Lung (tissue), 17 donors: ENCODE measurements at places on chromosomes 12 and 14.

DNA sequence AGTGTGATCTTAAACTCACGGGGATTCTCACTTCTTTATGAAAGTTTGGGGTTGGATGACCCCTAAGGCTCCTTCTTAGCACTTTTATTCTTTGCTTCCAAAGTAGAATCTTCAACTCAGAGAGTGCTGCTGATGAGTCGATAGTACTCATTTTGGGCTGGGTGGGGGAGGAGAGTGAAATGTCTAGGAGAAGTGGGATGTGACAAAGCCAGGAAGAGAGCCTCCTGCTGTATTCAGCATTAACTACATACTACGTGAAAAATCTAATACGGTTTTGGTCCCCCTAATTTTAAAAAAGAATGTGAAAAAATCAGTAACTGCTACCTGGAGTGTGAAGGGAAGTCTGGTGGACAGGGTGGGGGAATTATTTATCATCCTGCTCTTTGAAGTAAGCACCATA, 148.3 kb downstream of the SAMD4A start:
- DNase-seq = no peak

- no peak for DNase-seq
Observed at GRCh38 chr14:104879983-104880565, 15.0 kb downstream of the CEP170B start.

DNA sequence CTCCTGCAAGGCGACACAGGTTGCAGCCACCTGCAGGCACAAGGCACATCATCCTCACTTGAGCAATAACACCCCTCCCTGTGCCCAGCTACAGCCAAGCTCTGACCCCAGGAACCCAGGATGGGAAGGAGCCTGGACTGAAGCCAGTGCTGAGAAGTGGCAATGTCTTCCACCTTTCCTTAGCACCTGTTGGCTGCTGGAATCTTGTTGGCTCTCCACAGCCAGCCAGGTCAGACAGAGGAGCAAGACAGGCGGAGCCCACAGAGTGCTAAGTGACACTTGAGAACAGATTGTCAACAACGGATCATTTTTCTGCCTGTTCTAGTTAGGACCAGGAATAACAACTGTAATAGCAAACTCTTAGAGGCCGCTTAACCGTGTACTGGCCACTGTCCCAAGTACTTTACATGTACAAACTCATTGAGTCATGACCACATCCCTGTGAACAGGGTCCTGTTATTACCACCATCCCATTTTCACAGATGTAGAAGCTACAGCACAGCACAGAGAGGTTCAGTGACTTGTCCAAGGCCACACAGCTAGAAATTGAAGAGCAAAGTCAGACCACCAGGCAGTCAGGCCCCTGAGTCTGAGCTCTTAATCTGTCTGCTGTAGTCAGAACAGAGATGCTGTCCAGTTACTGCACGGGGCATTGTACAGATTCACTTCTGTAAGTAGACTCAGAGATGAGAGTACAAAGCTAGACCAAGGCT, 45.6 kb downstream of the RNFT2 start:
- DNase-seq = peak; percentile 58

DNA sequence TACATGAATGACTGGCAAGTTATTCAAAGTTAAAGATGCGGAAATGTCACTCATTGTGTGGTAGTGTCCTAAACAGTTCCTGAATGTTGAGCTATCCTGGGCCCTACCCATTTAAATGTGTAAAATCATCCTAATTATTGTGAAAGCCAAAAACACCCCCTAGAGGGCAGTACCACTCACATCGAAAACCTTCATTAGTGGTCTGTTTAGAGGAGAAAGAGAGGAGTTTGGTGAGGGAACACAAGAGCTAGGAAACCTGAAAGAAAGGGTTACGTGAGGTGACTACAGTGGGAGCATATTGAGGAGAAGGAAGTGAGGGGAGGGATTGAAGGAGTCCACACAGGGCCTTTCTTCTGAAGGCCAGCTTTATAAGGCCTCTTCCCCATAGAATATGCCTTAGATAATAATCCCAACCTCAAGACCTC, 2.5 kb upstream of the TEP1 start:
- peak; percentile 67 for DNase-seq

DNA sequence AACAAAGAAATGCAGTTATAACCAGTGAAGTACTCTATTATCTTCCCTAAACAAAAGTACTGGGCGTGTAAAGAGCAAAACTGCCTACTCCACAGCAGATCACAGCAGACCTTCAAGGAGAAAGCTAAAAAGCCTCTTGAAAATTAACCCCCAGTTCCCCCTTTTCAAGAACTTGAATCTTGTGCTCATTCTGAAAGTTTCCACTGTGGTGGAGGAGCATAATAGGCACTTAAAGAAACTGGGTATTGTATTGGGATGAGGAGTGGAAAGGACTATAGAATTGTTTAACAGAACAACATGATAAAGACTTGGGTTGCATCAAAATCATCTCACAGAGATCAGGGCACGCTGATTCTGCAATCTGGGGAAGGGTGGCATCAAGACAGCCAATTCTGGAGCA, 51.1 kb downstream of the SLC25A47 start:
- DNase-seq = no peak

DNA sequence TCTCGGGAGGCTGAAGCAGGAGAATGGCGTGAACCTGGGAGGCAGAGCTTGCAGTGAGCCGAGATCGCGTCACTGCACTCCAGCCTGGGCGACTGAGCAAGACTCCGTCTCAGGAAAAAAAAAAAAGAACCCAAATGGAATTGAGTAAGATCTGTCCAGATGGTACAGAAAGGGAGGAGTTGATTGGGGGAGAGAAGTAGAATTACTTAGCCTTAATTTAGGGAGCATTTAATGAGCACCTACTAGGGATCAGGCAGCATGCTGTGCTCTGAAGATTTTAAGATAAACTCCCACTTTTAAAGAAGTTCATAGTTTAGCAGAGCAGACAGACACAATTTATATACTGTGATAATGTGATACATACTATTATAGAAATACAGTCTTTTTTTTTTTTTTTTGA, 4.5 kb downstream of the RAB5B start:
- no peak for DNase-seq

GRCh38 chr12:113981876-113982275, 15.8 kb upstream of the RBM19 start:
- no peak for DNase-seq

DNA sequence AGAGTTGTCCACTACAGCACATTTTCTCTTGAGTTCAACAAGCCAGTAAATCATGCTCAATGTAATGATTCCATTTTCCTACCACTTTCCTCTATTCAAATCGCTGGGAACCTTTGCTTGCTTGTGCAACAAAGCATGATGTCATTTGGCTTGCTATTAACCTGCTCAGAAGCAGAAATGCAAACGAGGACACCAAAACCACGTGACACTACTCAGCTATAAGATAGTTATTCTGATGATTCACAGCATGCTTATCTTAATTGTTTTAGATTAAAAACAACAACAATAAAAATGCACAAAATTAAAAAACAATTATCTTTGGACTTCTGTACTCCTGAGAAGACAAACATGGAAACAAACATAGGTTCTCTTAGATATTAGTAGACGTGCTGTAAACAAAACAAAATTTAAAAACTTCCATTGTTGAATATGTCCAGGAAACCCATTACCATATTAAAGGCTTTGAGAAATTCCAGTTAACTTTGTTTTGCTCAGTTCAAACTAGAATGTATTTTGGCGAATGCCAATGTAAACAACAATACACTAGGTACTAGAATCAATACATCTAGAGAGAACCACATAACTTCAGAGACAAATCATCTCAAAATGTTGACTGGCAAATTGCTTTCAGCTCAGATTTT, 77.5 kb upstream of the KRAS start:
- DNase-seq = no peak

- no peak for DNase-seq
Observed at GRCh38 chr12:75479963-75480461, 543 bp upstream of the GLIPR1 start.

GRCh38 chr14:22870811-22871223, 723 bp upstream of the LRP10 start:
- no peak for DNase-seq

DNA sequence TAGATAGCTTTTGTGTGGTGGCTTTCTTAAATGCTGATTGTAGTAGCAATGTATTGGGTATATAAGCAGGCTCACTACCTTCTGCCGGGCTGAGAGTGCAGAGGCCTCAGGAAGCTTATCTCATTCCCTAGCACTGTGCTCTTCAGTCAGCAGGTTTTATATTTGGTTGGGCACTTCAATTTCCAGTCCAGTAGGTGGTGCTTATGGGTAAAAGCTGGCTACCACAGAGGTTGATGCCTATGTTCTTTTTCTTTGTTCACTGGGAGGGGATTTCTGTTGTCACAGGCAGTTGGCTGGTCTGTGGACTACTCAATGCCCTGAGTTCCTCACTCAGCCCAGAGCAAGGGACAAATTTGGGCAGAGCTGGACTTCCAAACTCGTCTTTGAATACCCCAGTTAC, 43.0 kb upstream of the GLIPR1 start:
- DNase-seq = no peak

- DNase-seq = no peak
Observed at GRCh38 chr12:67155863-67156262, 113.3 kb upstream of the CAND1 start.

DNA sequence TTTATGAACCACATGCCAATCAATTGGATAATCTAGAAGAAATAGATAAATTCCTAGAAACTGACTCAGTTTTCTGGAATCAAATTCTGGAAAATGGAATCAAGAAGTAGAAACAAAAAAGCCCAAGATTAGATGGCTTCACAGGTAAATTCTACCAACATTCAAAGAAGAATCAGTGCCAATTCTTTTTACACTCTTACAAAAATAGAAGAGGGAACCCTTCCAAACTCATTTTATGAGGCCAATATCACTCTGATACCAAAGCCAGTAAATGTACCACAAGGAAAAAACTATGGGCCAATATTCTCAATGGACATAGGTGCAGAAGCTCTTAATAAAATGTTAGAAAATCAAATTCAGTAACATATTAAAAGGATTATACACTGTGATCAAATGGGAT, 35.7 kb upstream of the MYRFL start:
- no peak for DNase-seq

DNA sequence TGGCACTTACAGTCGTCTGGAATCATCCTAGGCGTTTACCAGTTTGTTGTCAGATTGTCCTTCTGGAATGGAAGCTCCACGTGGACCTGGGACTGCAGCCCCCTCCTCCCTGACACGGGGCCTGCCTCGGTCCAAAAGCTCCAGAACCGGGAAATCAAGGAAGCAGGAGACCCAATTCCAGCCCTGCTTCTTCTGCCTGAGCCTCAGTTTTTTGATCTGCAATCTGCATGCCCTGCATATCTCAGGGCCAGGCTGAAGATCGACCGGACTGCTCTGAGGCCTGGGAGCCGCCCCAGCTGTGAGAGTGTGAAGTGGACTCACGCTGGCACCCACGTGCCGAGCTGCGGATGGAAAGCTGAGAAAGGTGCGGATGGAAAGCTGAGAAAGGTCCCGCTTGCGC, 98.6 kb downstream of the SETD3 start:
- DNase-seq = no peak

- no peak for DNase-seq
Observed at GRCh38 chr12:126704609-126705008, 1562.4 kb upstream of the TMEM132C start.

GRCh38 chr12:39824505-39825212, 205.1 kb upstream of the ABCD2 start:
- peak; percentile 36 for DNase-seq

GRCh38 chr14:91100102-91100501, 13.8 kb upstream of the DGLUCY start:
- DNase-seq = no peak

- peak; percentile 54 for DNase-seq
Observed at GRCh38 chr12:127559349-127560040, 707.5 kb upstream of the TMEM132C start.

GRCh38 chr14:105484069-105484996, 2.4 kb upstream of the CRIP1 start:
- DNase-seq = no peak

DNA sequence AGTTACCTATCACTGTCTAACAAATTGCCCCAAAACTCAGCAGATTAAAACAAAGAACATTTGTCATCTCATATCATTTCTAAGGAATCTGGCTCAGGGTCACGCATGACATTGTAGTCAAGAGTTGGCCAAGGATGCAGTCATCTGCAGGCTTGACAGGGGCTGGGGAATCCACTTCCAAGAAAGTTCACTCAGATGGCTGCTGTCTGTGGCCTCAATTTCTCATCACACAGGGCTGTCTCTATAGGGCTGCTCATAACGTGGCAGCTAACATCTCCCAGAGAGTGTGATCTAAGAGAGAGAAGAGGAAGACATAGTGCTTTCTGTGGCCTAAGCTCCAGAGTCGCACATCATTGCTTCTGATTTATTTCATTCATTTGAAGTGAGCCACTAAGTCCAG, 17.0 kb upstream of the IL22 start:
- no peak for DNase-seq

DNA sequence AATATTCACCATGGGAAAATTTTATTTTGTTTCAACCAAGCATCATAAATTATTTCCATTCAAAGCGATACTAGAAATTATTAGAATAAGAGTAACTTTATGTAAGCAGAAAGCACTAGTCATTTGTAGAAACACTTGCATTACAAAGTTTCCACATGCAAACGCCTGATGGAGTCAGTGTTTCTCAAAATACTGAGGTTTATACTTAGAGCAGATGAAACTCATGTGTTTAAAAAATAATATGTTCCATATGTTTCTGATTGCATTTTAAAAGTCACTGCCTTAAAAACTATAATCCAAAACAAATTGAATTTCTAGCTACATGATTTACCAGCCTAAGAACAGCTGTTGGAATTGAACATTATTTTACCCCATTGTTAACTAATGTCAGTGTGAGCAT, 1246.4 kb downstream of the SLC16A7 start:
- DNase-seq = peak; percentile 84

DNA sequence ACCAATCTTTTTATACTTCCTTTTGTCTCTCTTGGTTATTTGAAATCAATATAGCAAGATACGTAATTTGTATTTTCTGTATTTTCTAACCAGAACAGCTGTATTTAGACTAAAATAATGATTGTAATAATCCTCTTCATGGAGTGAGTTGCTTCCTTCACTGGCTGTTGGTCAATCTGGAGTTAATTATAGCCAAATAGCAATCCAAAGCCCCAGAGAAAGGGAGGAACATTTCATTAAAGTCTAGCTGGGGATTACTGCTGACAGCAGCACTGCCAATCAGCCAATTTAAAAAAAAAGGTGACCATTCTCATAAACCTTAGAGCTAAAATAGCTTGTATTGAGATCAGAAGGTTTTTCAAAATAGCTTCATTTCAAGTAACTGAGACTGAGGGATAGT, 118.0 kb downstream of the TRHDE start:
- DNase-seq = no peak

- DNase-seq = no peak
Observed at GRCh38 chr14:50417853-50418252, 21.2 kb upstream of the CDKL1 start.
